ENCODE measurements at places on chromosomes 11 and 22.

GRCh38 chr11:68439355-68440065 is 21.0 kb upstream of the PPP6R3 start:
- DNase-seq: no peak

DNA sequence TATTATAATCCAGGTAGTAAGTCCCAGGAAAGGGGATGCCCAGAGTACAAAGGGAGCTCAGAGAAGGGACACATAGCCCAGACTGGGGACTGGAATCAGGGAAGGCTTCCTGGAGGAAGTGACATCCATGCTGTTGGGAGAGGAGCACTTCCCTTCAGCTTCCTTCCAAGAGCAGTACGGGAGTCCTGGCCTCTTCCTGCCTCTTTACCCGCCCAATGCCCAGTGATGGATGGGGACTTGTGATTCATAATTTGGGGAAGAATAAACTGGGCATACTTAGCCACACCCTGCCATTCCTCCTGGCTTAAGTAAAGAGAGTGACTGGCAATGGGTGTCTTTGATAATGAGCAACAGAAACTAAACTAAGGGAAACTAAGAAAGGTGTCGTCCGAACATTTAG is 11.5 kb downstream of the C11orf91 start:
- no peak for DNase-seq

DNA sequence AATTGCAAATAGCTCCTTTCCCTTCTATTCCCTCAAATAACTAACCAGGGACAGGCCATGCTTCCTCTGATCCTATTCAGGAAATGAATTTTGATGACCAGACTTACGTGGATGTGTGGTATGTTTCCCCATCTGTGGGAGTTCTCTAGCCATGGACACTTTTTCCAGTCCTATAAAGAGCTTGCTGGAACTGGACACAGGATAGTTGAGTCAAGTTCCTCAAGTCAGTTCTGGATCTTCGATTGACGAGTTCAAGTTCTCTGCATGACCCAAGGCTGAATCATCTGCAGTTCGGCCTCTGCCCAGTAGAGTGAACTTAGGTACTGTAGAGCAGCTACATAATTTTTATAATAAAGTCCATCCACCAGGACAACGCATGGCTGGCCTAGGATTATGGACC is 52.7 kb upstream of the CCND1 start:
- no peak for DNase-seq

DNA sequence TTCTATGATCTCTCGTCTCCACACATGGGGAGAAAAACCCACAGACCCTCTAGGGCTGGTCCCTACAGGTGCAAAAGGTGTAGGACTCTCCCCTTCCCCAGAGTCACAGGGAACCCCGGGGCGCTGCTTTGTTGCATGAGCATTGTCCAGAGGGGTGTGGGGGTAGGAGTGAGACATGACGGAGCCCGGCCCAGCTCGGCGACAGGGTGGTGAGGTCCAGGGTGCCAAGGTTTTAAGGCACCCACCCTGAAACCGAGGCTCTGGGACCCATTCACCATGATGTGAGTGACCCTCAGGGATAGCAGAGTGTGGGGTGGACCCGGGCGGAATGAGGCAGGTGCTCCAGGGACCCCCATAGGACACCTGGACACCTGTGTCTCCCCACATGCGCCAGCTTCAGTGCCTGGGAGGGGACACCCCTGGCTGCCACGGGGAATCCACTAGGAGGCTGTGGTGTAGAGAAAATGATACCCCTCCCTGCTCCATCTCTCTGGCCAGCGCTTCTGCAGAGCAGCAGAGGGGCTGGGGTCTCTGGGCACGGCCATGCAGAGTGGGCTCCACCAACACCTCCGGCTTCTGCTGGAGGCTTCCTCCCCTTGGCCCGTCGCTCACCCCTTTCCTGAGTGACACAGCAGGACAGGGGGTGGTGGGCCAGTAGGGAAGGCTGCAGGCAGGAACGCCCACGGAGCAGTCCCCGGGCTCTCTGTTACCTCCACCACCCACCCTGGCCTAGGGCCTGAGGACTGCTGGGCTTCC is 15.2 kb downstream of the KRTAP5-5 start:
- no peak for DNase-seq

GRCh38 chr11:112377946-112378345 is 117.3 kb upstream of the PLET1 start:
- DNase-seq: no peak

DNA sequence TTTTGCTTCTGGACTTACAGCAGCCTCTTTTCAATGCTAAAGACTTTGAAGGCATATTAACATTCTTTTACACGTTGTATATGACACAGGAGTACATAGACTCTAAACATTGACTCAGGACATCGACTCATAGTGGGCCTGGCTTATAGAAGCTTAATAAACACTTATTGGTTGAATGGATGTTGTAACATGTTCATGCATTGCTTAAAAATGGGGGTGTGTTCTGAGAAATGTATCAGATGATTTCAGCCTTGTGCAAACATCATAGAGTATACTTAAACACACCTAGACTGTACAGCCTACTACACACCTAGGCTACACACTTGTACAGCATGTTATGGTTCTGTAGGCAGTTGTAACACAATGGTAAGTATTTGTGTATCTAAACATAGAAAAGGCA is 17.9 kb downstream of the TTC17 start:
- no peak for DNase-seq

DNA sequence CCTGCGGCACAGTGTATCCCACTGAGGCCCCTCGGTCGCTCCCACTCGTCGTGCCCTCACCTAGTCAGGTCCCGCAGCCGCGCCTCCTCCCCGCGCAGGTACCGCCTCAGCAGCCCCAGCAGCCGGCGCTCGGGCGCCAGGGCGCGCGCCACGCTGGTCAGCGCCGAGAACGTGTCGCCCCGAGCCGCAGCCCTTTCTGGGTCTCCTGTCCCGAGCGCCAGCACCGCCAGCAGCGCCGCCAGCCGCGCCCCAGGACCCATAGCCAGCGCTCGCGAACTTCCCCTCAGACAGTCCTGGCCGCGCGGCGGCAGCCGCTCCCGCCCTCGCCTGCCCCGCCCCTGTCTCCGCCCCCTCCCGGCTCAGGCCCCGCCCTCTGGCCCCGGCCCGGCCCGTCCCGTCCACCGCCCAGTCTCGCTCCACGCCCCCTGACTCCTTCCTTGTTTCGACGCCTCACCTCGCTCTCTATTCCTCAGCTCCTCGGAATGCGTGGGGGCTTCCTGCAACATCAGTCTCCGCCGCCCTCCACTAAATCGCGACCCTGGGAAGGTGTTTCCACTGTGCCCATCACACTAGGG is at the start of gene P4HA3:
Gene P4HA3, minus strand, starts transcription at position 289 of the 575 bp plus-strand sequence. Its CDS starts 29 bp downstream, at position 260.
- DNase-seq: no peak

DNA sequence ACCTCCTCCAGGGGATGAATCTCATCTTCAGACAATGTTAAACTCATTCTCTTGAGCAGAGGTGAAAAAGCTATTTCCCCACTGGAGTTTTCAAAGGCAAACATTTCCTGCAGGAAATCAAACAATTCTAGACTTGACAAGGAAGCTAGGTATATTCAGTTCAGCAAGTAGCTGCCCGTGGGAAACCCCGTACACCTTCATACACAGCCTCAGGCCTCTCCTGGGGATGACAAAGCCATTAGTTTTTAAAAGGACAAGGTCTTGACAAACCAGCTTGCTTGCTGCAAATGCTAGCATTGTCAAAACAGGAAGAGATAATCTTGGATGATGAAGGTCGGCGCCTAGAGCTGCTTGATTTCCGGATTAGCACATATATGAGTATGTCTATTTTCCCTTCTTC is 1630.8 kb upstream of the TENM4 start:
- no peak for DNase-seq

DNA sequence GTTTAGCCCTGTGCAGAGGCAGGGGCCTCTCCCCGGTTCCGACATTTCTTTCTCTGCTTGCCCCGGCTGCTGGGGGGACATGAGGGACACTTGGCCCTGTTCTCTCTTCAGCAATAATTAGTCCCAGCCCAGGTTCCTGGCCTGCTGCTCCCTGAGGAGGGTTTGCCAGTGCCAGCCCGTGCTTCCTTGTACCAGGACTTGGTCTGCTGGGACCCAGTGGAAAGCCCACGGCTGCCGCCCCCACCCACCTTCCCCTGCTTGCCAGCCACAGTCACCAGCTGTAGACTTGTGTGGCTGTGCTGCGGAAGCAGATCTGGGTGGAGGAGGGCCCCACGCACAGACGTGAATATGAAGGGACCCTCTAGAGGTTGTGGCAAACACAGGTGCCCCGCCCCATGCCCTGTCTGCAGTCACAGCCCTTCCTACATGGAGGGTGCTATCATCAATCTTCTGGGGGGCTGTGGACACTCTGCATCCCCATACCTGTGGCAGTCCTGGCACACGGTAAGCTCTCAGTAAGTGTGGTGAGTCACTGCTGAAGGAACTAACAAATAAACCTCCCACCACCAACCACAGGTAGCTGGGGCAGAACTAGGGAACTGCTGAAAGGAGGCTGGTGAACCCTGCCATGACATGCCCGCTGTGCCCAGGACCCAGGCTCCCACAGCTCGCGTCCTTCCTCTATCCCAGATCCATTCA is 949 bp downstream of the TP53AIP1 start:
- DNase-seq: no peak

All from substantia nigra (tissue), 51 donors.